Cortex of kidney (tissue), 1 donor: ENCODE measurements at places on chromosomes 4 and X.

GRCh38 chr4:41029098-41029497 lies 185.2 kb downstream of the APBB2 start:
- DNase-seq, result no peak

DNA sequence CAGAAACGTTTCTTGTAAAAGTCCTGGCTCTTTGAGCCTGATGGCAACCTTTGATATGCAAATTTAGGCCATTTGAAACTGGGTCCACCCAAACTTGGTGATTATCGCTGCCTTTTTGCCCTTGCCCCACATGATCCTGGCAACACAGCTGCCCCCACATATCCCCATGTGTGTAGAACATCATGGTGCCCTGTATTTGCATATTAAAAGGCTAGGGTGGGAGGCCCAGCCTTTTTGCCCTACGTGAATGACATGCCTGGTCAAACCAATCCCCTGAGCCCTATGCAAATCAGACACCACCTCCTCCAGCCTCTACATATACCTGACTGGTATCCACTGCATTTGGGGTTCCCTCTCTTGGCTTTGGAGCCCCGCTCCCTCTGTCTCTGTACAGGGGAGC lies 202.4 kb downstream of the MAB21L2 start:
- DNase-seq, result no peak

- no peak for DNase-seq
Measured at GRCh38 chr4:177964061-177964460, 521.8 kb upstream of the AGA start.

GRCh38 chrX:110318664-110318968 lies 731 bp upstream of the AMMECR1 start:
- no peak for DNase-seq

DNA sequence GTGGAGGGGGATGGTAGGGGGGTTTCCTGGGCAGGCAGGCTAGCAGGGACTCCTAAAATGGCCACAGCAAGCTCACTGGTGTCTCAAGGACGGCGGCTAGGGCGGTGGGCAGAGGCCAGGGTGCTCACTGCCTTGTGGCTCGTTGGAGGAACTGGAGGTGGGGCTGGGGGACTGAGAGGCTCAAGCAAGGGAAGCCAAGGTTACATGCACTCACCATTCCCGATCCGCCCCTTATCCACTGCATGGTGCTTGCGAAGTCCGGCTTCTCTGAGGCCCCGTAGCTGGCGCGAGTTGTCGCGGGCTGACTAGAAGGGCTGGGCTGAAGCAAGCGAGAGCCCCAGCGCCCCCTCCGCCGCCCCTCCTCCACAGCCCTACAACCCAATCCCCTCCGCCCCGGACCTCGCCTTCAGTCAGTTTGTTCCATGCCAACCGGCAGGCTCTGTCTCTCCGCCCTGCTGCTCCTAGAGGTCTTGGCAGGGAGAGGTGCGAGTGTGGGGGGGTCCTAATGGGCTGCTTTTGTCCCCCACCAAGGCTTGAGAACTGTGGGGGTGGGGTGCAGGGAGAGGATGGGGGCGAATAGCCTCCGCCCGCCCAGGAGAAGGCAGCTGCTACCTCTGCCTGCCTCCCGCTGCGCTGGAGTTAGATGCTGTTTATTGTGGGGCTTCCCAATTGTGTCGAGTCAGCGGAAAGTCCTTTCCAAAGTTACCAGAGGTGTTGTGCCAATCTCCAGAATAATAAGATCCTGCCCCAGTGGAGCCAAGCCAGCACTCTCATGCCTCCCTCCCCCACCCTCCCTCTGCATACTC lies at the start of gene ARHGEF9:
TSS of gene ARHGEF9 (minus strand) at position 313 of the 806 bp plus-strand sequence. CDS start at position 244, 69 bp downstream.
- no peak for DNase-seq

GRCh38 chr4:169279108-169279507 lies 8.4 kb upstream of the SH3RF1 start:
- DNase-seq, result no peak

DNA sequence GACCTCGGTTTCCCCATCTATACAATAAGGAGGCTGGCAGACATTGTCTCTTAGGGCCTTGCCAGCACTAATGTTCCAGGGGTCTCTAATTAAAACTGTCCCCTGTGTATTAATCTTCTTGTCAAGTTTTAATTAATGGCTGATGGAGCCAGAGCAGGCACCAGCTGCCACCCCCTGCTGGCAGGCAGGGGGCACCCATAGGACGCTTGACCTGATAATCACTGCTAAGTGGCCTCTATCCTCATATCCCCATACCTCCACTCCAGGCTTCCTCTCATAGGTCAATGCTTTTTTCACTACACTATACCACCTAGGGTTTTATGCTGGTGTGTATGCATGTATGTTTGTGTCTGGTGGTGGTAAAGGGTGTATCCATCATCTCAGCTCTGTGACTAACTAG lies 89.4 kb downstream of the EFNB1 start:
- no peak for DNase-seq

DNA sequence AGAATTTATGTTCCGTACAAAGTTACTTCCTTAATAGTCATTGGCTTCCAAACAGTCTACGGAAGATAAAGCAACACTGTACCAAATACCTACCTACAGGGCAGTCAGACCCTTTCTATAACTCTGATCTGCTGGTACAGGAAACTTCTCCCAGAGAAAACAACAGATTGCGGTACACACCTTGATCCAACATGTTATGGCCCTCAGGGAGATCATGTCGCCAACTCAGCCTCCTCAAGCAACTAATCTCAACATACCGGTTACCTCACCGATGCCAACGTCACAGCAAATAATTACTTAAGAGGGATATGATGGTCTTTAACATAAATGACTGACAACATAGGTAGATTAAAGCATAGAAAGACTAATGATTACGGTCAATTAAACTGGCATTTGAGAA lies 70.4 kb downstream of the RFC1 start:
- no peak for DNase-seq

DNA sequence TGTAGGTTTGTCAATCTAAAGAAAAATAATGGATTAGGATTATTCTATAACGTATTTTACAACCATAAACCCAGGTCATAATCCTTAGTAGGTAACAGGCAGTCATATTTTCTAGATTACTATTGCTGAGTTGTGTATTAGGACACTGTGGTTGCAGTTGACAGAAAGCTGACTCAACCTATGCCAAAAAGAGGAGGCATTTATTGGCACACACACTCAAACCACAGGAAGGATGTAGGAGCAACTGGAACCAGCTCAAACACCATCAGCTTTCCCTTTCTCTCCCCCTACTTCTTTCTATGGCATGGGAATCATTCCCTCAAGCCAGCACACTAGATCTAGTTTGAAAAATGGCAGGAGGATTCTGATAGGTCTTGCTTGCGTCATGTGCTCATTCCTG lies 136.4 kb upstream of the FAM9C start:
- DNase-seq, result no peak

DNA sequence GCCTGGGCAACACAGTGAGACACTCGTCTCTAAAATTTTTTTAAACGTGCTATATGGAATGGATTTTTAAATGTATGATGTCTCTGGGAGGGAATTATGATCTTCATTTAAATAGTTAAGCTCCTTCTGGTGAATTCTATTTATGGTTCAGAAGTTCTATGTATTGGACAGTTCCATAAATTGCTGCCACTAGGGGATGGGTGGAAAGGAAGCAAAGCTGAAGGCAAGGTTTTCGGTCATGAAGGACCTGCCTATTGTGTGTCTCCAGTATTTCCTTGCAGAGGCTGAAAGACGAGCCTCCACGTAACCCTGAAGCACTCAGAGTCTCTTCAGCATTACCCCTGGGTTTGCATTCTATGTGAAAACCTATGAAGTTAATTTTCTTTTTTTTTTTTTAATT lies 451.5 kb upstream of the FAT1 start:
- no peak for DNase-seq

DNA sequence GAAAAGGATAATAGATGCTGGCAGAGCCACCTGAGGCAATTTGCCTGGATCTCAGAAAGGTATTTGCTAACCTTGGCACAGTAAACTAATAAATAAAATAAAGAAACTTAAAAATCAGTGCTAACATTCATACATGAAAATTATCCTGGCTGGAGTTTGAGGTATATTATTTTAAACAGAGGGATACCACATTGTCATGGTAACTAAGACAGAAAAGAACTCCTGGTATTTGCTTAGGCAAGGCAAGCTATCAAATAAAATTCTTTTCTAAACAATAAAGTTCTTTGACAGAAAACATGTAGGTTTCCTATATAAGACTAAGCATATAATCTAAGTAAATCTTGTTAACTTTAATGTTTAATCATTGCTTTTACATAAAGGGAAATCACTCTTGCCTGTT lies 218.8 kb downstream of the MAGEB17 start:
- DNase-seq, result no peak

- no peak for DNase-seq
Measured at GRCh38 chr4:25890571-25891485, 23.2 kb upstream of the SMIM20 start.

DNA sequence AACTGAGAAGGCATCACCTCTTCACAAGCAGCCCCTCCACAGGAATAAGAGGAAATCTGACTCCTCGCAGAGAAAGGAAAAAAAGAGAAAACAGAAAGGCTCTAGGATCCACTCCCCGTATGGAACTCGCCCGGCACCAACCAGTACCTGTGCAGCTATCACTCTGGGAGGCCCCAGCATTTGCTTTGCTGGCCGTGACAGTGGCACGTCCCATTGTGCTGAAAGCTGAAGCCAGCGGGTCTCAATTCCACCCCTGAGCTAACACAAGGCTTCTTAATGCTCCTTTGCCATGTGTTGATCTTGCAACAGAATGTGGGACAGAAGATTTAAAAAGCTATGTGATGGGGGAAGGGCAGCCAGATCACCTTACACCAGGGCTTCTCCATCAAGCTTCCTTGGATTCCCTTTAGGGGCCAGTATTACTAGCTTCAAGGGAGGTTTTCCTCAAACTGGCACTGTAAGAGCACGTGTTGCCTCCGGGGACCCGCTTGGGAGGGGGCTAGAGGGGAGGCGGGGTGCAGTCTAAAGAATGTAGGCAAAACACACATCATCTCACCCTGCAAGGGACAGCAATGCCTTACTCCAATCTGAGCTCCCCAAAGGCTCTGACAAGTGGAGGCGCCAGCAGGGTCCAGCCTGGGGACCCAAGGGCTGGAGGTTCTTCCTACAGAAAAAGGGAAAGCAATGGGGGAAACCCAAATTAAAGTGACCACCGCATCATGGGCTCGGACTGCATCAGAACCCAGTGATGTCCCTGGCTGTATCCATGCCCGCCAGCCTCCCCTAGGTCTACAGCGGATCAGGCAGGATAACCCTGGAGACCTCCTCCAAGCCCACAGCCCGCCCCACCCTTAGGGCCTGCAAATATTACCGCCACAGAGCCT lies 1.2 kb downstream of the USP46 start:
- no peak for DNase-seq

DNA sequence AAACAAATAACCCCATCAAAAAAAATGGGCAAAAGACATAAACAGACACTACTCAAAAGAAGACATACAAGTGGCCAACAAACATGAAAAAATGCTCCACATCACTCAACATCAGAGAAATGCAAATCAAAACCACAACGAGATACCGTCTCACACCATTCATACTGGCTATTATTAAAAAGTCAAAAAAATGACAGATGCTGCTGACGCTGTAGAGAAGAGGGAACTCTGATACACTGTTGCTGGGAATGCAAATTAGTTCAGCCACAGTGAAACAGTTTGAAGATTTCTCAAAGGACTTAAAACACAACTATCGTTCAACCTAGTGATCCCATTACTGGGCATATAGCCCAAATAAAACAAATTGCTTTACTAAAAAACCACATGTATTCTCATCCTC lies 671.2 kb upstream of the FTHL17 start:
- no peak for DNase-seq

GRCh38 chr4:102411408-102411807 lies 66.1 kb upstream of the SLC39A8 start:
- DNase-seq, result no peak

DNA sequence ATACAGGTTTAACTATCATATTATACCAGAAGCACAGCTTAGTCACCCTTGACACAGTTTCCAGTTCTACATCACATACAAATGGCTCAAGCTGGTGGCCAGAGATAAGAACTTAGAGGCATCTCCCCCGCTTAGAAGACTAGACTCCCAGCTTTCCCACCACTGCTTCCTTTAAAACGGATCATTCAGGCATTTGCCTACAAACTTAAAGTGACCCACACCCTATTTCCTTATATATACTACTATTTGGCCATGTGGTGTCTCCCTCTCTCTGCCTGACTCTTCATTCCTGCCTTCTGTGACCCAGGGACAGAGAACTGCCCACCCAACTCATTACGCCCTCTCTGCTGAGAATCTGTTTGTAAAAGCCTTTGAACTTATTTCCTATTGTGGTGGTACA lies 781.2 kb upstream of the DIAPH2 start:
- no peak for DNase-seq

DNA sequence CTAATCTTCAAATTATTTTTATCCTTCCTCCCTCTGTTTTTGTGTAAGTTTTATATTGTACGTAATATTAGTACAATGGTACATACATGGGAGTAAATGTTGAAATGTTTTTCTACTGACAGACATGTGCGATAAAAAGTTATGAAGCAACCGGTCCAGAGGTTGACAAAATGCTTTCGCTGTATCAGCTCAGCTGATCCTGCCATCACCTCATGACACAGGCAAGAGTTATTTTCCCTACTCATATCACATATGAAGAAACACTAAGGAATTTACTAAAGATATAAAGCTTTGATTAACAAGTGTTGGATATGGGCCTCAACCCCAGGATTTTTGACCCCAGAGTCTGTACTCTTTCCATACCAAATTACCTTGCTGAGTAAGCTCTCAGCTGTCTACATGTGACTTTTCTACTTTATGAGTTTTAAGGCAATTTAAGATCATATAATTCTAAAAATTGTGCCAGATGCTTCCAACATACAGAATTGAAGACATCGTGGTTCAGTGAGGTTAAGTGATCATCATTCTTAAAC lies 50.0 kb downstream of the CLCN5 start:
- DNase-seq, result no peak

DNA sequence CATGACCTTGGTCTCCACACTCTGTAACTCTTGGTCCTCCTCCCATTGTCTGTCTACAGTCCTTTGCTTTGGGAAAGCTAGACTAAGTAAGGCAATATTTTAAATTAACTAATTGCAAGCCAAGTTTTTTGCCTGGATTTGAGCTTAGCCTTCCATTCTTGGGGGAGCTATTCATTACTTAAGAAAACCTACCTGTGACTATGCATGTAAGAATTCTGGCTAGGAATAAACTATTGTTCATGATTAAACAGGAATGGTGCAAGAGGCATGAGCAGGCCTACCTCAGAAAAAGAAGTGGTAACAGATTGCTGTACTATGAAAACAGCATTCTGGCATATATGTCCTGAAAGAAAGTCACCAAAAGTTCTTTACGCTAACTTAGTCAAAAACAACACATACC lies 309.4 kb downstream of the MAPK10 start:
- no peak for DNase-seq

- DNase-seq, result no peak
Measured at GRCh38 chr4:127145006-127145540, 487.7 kb upstream of the INTU start.

GRCh38 chrX:10395179-10395578 lies 225.2 kb downstream of the MID1 start:
- DNase-seq, result no peak

- DNase-seq, result no peak
Measured at GRCh38 chrX:103517246-103517645, 2.0 kb downstream of the RAB40A start.

- peak; percentile 4 for DNase-seq
Measured at GRCh38 chrX:72306851-72307645, 1.3 kb upstream of the CITED1 start.
